Hippocampal formation (tissue), 2 donors: ENCODE measurements at places on chromosomes 4 and X.

GRCh38 chr4:89906777-89907521, 12.3 kb downstream of the MMRN1 start:
- DNase-seq = no peak

DNA sequence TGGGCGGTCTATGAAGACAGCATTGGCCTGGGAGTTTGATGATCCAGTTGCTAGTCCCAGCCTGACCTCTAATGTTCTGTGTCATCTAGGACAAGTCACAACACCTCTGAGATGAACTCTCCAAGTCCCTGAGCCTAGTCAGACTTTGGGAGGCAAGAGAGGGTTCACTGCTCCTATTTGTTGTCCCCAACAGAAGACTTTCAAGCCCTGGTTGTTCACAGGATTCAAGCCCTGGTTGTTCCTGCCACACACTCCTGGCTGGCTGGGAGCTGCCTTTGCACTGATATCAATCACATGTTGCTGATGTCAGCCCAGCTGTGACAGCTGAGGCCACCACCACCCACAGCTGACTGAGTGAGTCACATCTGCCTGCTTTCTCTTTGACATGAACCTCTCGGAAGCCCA, 253.2 kb upstream of the RASGEF1B start:
- peak; percentile 64 for DNase-seq

- no peak for DNase-seq
Measured at GRCh38 chrX:72041871-72042851, 89.6 kb downstream of the RTL5 start.

- DNase-seq = no peak
Measured at GRCh38 chrX:110321670-110322069, 3.8 kb upstream of the AMMECR1 start.

GRCh38 chr4:108611365-108611764, 9.0 kb upstream of the RPL34 start:
- DNase-seq = peak; percentile 50

DNA sequence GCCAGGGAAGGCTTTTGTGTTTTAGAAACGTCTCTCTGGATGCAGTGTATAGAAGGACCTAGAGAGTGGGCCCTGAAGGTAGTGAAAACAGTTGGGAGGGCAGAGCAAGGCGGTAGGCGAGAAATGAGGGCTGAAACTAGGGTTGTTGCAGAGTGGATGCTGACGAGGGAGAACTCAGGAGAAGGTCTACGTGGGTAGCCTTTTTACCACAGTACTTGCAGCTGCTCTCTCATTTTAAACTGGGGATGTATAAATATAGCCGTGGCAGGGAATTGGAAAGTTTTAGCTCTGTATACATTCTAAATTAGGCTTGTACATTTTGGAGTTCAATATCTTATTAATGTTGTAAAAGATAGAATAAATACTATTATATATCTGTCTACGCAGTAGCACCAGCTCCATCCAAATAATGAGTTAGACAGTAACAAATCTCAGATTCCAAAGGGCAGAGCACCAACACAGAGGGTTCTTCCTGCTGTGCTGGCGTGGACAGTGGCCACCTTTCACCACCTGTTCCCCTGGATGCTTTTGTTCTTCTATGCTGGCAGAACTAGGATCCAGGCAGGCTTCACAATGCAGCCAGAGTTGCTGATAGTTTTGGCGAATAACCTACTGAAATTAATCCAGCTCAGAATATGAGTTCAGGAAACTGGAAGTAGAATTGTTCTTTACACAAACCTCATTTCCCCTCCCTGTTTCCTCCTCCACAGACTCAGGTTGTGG, 31.7 kb downstream of the CCNG2 start:
- no peak for DNase-seq

DNA sequence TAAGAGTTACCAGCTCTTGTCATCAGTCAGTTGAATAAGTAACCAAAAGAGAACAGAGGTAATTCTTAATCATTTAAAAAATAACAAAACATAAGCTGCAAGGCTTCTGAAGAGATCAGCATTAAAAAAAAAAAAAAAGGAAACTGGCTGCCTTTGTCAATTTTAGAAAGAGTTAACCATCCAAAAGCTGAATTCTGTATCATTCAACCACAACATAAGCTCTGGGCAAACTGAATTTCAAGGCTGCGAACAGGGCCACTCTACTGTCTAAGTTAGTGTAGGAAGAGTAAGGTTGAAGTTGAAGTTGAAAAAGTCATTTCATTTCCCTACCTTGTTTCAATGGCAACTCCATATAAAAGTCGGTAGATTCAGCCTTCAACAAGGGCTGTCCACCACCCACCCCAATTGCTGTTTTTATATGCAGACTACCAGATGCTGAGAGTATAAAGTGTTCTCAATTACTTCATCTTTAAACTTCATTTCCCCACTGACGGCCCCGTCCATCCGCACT, 1.1 kb upstream of the LIN54 start:
- DNase-seq = peak; percentile 25

- no peak for DNase-seq
Measured at GRCh38 chrX:75366861-75367260, 93.0 kb downstream of the UPRT start.

DNA sequence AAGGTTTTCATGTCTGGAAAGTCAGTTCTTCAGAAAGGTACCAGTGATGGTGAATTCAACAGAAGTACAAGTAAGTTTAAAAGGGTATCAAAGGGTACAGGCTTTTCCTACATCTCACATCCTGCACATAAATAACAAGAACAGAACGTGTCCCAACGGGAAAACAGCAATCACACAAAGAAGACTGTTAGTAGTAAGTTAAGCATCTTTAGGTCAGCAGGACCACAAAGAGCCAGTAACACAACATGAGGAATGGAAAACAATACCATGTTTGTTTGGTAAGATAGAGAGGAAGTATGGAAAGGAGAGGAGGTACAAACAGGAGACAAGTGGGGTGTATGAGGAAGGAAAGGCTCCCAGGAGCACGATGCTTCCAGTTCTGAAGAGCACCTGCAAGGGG, 43.2 kb downstream of the SAT1 start:
- DNase-seq = no peak

DNA sequence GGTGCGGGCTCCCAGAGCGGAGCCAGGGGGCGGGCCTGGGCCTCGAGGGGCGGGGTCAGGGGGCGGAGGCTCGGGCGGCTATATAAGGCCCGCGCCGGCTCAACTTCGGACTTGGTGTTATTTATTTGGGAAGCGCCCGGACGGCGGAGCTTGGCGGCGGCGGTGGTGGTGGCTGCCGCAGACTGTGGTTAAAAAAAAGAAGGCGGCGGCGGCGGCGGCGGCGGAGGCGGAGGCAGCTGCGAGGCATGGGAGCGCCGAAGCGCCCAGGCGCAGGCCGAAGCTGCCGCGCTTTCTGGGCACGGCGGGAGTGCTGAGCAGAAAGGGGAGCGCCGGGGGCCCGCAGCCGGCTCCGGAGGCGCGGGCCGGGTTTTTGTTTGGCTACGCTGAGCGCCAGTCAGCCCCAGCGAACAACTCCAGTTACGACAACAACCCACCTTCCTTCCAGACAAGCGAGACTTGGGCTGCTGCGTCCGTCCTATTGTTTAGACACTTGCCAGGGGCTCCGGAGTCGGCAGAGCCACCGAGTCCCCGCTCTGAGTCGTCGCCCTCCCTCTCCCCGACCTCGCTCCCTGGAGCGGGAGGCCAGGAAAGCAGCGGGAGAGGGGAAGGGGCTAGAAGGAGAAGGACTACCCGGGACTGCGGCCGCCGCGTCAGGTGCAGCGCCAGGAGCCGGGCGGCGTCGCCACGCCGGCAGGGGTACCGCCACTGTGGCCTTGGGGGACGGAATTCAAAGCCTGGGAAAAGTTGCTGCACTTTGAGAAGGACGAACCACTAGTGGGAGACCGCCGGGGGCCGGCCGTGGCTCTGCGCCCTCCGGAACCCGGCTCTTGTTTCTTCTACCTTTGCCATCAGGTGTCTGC, at the start of gene SLIT2:
Gene SLIT2, plus strand, starts transcription at position 110 of the 860 bp plus-strand sequence. CDS start 1,911 bp downstream, outside the sequence.
- DNase-seq = peak; percentile 22

DNA sequence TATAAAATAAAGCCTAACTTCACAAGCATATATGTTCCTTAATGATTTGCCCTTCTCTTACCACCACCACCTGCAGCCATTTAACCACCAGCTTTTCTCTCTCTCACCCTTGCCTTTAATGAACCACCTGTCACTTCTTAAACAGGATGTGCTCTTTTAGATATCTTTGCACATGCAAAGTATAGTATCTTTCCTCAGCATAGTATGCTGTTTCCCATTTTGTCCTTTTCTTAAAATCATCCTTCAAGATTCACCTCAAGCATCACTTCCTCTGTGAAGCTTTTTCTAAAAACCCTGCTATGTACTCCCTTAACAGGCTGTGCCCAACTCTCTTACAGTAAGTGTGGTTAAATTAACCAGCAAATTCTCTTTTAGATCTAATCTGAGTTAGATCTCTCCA, 8.2 kb upstream of the CNOT6L start:
- no peak for DNase-seq

DNA sequence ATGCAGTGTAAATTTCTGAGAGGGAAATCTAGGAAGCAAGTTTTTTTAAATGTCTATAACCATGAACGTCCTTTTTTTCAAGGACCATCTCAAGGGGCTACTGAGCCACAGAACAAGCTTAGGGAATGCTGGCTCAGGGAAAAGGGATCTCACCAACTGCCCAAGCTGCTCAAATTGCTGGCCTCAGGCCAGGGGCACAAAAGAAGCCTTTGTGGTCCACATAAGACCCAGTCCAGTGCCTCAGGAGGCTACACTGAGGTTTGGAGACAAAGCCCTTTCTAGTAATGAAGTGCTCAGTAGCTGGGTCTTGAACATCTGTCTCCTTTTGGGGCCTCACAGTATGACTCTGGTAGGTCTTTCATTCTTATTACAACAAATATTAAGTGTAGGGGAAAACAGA, 305.5 kb downstream of the RAB28 start:
- no peak for DNase-seq

GRCh38 chr4:154506253-154506652, 14.7 kb upstream of the DCHS2 start:
- DNase-seq = peak; percentile 56

DNA sequence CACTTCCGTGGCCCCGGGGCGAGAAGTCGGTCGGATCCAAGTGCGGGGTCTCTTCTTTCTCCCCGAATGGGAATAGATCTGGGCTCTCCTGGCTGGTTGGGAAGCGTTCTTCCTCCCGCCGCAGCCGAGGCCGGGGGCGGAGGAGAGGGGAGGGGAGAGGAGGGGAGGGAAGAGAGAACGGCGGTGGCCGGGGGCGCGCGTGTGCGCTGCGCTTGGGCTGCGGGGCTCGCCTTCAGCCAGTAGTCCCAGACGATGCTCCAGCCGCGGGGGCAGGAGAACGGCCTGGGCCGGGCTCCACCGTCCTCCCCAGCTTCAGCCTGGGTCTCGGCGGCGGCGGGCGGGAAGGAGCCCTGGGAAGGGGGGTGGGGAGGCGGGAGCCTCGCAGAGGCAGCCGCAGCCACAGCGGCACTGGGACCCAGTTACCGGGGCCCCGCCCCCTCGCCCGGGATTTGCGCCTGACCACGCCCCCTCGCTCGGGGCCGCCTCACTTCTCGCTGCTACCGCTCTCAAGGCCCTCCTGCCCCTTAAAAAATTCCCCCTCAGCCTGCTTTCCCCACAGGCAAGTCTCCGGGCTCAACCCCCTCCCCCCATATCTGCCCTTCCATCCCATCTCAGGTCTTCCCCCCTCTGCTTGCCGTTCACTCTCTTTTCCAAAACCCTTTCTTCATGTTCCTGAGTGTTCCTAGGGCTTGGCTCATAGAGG, at the start of gene FGD1:
Gene FGD1, minus strand, starts transcription at position 421 of the 703 bp plus-strand sequence. CDS start 802 bp downstream, outside the sequence.
- peak; percentile 13 for DNase-seq

- no peak for DNase-seq
Measured at GRCh38 chr4:110208419-110208818, 10.0 kb upstream of the ELOVL6 start.

- DNase-seq = no peak
Measured at GRCh38 chrX:39731330-39731667, 366.5 kb downstream of the BCOR start.

- DNase-seq = no peak
Measured at GRCh38 chr4:168931215-168931650, 78.8 kb downstream of the CBR4 start.

- DNase-seq = no peak
Measured at GRCh38 chr4:23733476-23733875, 156.4 kb downstream of the PPARGC1A start.

DNA sequence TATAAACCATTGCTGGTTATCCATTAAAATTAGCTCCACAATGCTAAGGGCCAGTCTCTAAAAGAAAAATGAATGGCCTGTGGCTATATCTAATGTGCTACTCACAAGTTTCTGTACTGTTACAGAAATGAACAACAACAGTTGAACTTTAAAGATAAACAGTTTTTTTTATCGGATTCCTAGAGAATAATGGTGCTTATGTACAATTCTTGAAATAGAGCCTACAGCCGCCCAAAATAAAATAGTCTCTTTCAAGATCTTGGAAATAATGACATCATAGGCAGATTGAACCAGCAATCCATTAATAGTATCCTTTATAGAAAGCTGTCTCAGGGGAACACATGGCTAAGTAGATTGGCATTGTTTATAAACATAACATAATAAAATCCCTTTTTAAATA, 23.4 kb downstream of the PAK3 start:
- DNase-seq = no peak

DNA sequence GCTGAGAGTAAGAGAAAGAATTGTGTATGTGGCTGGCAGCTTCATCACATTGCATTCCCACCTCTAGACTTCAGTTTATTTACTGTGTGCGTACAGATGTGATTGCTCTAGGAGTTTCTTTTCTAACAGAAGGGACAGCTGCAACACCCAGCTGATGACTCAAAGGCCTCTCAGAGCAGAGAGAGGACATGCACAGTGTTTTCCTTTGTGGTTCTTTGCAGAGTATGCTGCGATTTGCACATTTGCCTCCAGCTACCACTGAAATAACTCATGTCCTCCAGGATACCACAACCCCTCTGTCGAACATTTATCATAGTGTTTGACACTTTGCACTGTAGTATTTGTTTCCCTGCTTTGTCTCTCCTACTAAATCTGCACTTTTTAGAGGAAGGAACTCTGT, 294.1 kb downstream of the STIM2 start:
- no peak for DNase-seq

- DNase-seq = no peak
Measured at GRCh38 chrX:43456063-43456462, 200.0 kb upstream of the MAOA start.
